ENCODE measurements at places on chromosomes 4 and X. TPM values are rescaled to one million over a fixed set of nuclear protein-coding genes. Genes with fewer than 3 reads are reported as not detected.

GRCh38 chr4:140816806-140817510, 60.8 kb upstream of the TBC1D9 start:
- no peak for DNase-seq

- no peak for DNase-seq
Measured at GRCh38 chr4:163404580-163404979, 60.9 kb downstream of the NPY5R start.

DNA sequence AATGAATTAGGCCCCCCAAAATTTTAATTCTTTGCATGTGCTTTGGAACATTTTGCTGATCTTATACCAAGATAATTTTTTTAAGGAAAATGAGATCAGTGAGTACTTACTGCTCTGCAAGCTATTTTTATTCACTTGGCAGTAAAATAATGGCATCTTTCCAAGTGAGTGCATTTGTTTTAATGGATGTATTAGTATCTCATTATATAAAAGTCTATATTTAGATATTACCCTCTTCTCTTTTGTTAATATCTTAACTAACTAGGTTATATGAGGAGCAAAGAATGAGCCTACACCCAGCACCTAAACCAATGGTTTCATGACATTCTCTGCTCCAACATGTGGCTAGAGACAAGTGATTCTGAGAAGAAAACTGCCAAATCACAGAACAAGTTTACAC, 21.1 kb upstream of the ARAF start:
- no peak for DNase-seq

DNA sequence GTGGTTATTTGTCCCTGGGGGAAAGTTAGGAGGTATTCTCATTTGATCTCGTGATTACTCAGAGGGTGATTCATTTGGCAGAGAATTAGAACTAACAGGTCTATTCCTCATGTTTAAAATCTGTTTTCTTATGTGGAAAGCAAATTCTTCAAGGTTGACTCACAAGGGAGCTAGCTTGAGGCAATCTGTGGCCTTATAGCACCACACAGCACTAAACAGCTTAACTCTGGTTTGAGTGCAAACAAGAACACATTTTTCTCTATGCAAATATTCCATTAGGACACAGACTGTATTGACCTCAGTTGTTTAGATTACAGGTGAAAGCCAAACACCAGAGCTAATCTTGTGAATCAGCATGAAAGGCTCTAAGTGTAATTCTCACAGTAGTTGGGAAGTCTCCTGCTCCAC, 694.4 kb upstream of the POU3F4 start:
- DNase-seq, result no peak

GRCh38 chr4:56220261-56220660, 167.0 kb downstream of the AASDH start:
- DNase-seq, result no peak

DNA sequence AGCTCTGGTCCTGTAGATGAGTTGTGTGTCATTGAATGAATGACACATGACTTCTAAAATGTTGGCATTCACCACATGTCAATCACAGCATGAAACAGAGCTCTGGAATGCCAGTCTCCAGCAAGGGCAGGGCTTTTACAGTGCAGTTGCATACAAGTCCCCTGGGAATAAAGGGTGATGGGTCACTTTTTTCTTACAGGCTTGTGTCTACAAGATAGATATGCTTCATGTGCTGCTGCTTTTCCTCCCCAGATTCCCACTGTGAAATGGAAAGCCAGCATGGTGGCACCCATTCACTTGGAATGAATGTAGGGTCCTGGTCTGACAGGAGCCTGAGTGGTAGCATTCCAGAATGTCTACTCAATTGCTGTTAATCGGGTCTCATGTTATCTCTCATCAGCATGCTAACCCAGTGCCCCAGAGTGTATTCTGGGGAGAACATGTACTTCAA, 159.1 kb upstream of the KIT start:
- DNase-seq, result no peak

DNA sequence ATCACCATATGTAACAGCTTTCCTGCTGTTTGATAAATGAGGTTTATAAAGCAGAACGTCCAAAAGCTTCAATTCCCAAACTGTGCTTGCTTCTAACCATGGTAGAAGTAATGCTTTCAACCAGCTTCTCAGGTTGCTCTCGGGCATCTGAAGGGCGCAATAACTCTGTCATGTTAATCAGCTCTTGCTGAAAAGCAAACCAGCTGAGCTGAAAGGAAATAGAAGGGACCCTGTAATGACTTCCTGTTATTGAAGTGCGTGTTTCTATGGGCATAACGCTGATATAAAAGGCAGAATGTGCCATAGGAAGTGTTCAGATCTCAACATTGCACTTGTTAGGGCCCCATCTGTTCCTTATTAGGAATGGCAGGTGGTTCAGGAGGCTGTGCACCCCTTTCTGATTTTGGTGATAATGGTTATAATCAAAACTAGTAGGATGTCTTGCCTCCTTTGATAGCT, 21.2 kb downstream of the HERC3 start:
- no peak for DNase-seq

- no peak for DNase-seq
Measured at GRCh38 chr4:19752599-19752998, 499.1 kb upstream of the SLIT2 start.

DNA sequence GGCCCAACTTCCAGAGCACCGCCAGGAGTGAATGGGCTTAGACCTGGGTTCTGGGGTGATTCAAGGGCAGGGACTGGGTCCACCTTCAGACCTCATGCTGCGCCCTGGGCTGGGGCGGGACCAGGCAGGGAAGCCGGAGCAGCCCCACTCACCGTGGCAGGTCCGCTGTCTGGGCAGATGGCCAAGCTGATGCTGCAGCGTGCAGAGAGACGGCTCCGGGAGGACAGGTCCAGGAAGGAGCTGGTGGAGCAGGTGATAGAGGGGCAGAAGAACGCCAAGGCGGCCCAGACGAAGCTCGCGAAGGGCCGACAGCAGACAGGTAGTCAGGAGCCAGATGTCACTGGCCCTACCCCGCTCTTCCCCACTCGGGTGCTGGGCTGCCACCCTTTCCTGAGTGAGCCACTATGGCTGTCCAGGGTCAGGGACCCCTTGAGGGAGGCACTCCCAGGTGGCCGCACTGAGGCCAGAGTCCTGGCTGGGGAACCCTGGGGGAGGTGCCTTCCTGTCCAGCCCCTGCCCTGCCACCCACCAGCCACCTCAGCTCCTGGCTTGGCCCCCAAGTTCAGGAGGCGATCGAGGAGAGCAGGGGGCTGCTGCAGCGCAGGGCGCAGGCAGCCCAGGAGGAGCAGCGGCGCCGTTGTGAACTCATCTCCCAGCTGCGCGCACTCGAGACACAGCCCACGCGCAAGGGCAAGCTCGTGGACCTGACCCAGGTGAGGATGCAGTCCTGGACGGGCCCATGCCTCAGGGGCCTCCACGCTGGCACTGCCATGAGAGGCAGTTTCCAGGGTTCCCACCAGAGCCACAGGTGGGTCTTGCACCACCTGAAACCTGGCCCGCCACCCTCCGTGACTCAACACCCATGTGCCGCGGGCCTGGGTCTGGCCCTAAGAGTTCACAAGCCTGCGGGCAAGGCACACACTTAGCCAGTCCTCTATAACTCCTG, 10.1 kb upstream of the RNF4 start:
- no peak for DNase-seq

DNA sequence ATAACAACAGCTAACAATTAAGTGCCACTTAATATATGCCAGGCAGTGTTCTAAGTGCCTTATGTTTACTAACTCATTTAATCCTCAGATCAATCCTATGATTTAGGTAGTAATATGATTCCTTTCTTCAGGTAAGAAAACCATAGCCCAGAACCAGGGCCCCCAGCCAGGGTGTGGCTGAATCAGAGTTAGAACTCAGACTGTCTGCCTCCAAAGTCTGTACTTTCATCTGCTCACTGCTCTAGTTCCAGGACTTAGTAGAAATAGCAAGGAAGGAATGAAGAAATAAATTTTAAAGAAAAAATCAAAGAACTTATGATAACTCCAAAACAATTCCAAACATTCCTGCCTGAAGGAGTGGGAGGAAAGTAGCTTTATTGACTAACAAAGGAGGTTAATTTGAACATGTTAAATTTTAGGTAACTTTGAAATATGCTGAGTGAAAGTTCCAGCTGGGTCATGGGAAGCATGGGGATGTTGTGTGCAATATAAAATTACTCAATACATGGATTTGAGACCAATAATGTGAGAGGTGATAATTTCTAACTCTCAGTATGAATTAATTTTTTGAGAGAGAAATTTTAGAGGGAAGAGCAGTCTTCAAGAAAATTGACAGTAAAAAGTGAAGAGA, 8.8 kb upstream of the ADH1C start:
- DNase-seq, result no peak

- DNase-seq, result no peak
Measured at GRCh38 chr4:149160370-149160769, 655.3 kb downstream of the IQCM start.

- DNase-seq, result no peak
Measured at GRCh38 chr4:84753321-84753972, 170.5 kb downstream of the CDS1 start.

GRCh38 chr4:4203688-4204400, 22.9 kb downstream of the OTOP1 start:
- no peak for DNase-seq

DNA sequence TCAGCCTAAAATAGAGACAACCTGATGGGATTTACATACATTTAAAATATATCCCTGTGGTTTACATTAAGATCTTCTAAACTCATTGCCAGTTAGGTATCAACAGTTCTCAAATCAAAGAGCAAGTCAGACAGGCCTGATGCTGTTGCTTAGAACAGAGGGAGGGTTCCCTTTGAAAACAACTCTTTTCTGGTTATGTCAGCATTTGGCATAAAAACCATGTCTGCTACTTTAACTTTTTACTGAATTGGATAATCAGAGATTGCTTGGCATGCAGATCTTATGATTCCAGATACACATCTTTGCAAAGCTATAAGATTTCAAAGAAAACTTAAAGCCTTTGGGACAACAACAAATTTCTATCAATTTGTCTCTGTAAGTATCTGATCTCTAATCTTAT, 140.8 kb downstream of the CPE start:
- DNase-seq, result no peak

DNA sequence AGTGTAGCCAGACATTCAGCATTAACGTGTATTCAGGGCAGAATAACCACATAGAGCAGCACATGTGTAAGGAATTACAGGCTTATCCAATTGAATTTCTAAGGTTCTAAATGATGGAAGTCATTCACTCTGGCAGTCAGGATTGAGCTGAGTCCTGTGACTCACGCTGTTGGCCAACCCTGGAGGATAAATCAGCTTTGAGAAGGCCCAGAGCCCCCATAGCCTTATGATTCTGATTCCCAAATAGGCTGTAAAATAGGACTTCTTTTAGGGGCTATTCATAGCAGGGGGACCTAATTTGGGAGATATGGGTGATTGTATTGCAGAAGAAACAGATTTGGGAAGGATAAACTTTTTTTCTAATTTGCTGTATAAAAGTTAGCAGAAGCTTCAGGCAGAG, 8.1 kb upstream of the HPF1 start:
- no peak for DNase-seq

DNA sequence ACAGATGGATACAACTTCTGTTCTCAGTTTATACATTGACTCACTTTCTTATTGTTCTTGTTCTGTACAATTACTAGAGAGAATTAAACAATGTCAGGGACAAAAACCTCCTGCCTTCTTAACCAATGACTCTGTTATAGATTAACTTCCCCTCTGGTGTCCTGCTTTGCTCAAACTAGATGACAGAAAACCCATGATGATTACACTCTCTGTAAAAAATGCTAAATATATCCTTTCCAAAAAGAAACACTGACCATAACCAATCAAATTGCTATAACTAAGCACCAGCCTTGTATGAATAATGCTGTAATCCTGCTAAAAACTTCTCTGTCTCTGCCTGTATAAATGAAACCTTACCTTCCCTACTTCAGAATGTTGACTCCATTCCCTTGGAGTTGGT, 29.8 kb upstream of the IL13RA2 start:
- no peak for DNase-seq

GRCh38 chr4:168614281-168615057, 117.6 kb downstream of the PALLD start:
- DNase-seq, result no peak

- no peak for DNase-seq
Measured at GRCh38 chr4:75063433-75063832, 130.5 kb downstream of the PARM1 start.

DNA sequence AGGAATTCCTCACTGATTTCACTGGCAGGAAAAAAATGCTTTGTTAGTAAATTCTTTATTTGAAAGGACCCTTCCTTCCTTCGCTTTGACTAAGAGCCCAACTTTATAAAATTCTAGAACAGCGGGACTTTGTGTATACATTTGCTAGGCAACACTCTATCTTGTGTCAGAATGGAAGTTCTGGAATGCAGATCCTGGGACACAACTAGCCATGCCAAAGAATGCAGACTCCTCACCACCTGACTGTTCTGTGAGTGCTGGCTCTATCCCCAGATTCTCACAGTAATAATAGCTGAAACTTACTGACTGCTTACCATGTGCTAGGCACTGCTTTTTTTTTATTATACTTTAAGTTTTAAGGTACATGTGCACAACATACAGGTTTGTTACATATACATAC, 73.3 kb upstream of the ZDHHC15 start:
- no peak for DNase-seq

DNA sequence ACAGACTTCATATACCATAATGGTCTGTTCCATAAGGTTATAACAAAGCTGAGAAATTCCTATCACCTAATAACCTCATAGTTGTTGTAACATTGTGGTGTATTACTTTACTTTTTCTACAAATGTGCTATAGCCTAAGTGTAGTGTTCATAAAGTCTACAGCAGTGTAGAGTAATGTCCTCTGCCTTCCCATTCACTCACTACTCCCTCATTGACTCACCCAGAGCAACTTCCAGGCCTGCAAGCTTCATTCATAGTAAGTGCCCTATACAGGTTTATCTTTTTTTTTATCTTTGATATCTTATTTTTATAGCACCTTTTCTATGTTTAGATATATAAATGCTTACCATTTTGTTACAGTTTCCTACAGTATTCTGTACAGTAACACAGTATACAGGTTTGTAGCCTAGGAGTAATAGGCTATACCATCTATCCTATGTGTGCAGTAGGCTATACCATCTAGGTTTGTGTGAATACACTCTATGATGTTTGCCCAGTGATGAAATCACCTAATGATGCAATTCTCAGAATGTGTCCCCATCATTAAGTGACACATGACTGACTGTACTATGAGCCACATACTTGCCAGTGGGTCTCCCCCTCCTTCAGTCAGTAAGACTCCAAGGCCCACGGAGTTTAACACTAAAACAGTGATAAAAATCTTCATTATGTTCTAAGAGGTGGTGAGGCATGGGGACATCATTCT, 299.9 kb downstream of the UNC5C start:
- DNase-seq, result no peak

- DNase-seq, result no peak
Measured at GRCh38 chrX:31179203-31179602, 107.4 kb upstream of the FTHL17 start.

- DNase-seq, result no peak
Measured at GRCh38 chr4:143451186-143451585, 62.3 kb upstream of the SMARCA5 start.

- DNase-seq, result no peak
Measured at GRCh38 chr4:95290702-95291101, 258.1 kb downstream of the UNC5C start.

The ENOPH1 gene
- 89.7 TPM for total RNA-seq

The IL3RA gene
- 0.94 TPM for total RNA-seq

The CXCL9 gene
- total RNA-seq, result not detected

The BEX5 gene
- 47.3 TPM for total RNA-seq

The PF4V1 gene
- total RNA-seq, result 2.5 TPM

The FAM149A gene
- 38.8 TPM for total RNA-seq

The BOD1L1 gene
- total RNA-seq, result 54.3 TPM

The P2RY4 gene
- 0.16 TPM for total RNA-seq

The CCNB3 gene
- 0.31 TPM for total RNA-seq

The DMP1 gene
- total RNA-seq, result 0.16 TPM

The CAPN6 gene
- total RNA-seq, result 0.31 TPM

The MAGEC3 gene
- 0.47 TPM for total RNA-seq

The NSDHL gene
- total RNA-seq, result 14.5 TPM

Measured in occipital lobe (tissue), 3 donors.